A549 treated with CpdA at 1 μM for 4 hours (cell line): ENCODE measurements at places on chromosomes 16 and 17. TPM values are rescaled to one million over a fixed set of nuclear protein-coding genes. Genes with fewer than 3 reads are reported as not detected.

MFSD6L gene
- total RNA-seq: not detected in 5 replicates

KRT27 gene
- not detected in 5 replicates for total RNA-seq

ITGAL gene
- 0.08 to 0.22 TPM (median 0.10 TPM) in 3 of 5 replicates, not detected in the others for total RNA-seq

SPNS3 gene
- 0.05 TPM in 1 of 5 replicates, not detected in the others for total RNA-seq

NLGN2 gene
- total RNA-seq: 14.2 to 20.2 TPM (median 17.0 TPM) in 5 replicates

PRR29 gene
- total RNA-seq: 0.73 to 1.3 TPM (median 0.97 TPM) in 5 replicates

ITGAX gene
- 1.2 to 2.4 TPM (median 1.3 TPM) in 5 replicates for total RNA-seq

HSD11B2 gene
- 1.5 to 1.8 TPM (median 1.6 TPM) in 5 replicates for total RNA-seq

KRTAP1-5 gene
- total RNA-seq: 0.12 TPM in 1 of 5 replicates, not detected in the others

NPB gene
- total RNA-seq: 0.16 to 1.0 TPM (median 0.59 TPM) in 5 replicates

SLC2A4 gene
- 0.13 to 0.29 TPM (median 0.24 TPM) in 5 replicates for total RNA-seq

STAT5A gene
- total RNA-seq: 5.8 to 8.2 TPM (median 6.4 TPM) in 5 replicates

IL21R gene
- 0.02 to 0.04 TPM in 2 of 5 replicates, not detected in the others for total RNA-seq

ITGA3 gene
- 411 to 486 TPM (median 441 TPM) in 5 replicates for total RNA-seq

PRAC1 gene
- total RNA-seq: not detected in 5 replicates

GID4 gene
- 11.2 to 13.0 TPM (median 12.4 TPM) in 5 replicates for total RNA-seq

MBTPS1 gene
- total RNA-seq: 42.3 to 48.9 TPM (median 46.1 TPM) in 5 replicates

NCBP3 gene
- 28.5 to 34.7 TPM (median 31.2 TPM) in 5 replicates for total RNA-seq

TNFRSF13B gene
- total RNA-seq: not detected in 5 replicates

SPNS2 gene
- total RNA-seq: 7.3 to 13.9 TPM (median 10.7 TPM) in 5 replicates

ZSCAN10 gene
- 0.03 TPM in 1 of 5 replicates, not detected in the others for total RNA-seq

GPR179 gene
- 0.03 to 0.08 TPM (median 0.04 TPM) in 4 of 5 replicates, not detected in the other for total RNA-seq

ASPSCR1 gene
- total RNA-seq: 20.0 to 33.0 TPM (median 28.1 TPM) in 5 replicates

TEDC2 gene
- total RNA-seq: 18.3 to 23.7 TPM (median 21.3 TPM) in 5 replicates

CA7 gene
- total RNA-seq: 0.07 TPM in 1 of 5 replicates, not detected in the others

MRC2 gene
- 35.5 to 62.7 TPM (median 51.9 TPM) in 5 replicates for total RNA-seq

C1QTNF8 gene
- not detected in 5 replicates for total RNA-seq

CCDC40 gene
- total RNA-seq: 4.5 to 7.5 TPM (median 6.2 TPM) in 5 replicates

CTRB1 gene
- not detected in 5 replicates for total RNA-seq

DHRS7C gene
- not detected in 5 replicates for total RNA-seq

CA10 gene
- total RNA-seq: not detected in 5 replicates

HEATR3 gene
- total RNA-seq: 13.1 to 16.7 TPM (median 14.8 TPM) in 5 replicates

GABARAP gene
- 651 to 801 TPM (median 727 TPM) in 5 replicates for total RNA-seq

MT4 gene
- not detected in 5 replicates for total RNA-seq

PRDM7 gene
- not detected in 5 replicates for total RNA-seq

VMO1 gene
- 0.79 to 2.0 TPM (median 1.4 TPM) in 5 replicates for total RNA-seq

KRT9 gene
- total RNA-seq: not detected in 5 replicates

CCL17 gene
- total RNA-seq: not detected in 5 replicates

CBFA2T3 gene
- total RNA-seq: 0.29 to 0.47 TPM (median 0.41 TPM) in 5 replicates

LITAFD gene
- total RNA-seq: not detected in 5 replicates
